ENCODE measurements at places on chromosomes 4 and X. TPM values are rescaled to one million over a fixed set of nuclear protein-coding genes. Genes with fewer than 3 reads are reported as not detected.

DNA sequence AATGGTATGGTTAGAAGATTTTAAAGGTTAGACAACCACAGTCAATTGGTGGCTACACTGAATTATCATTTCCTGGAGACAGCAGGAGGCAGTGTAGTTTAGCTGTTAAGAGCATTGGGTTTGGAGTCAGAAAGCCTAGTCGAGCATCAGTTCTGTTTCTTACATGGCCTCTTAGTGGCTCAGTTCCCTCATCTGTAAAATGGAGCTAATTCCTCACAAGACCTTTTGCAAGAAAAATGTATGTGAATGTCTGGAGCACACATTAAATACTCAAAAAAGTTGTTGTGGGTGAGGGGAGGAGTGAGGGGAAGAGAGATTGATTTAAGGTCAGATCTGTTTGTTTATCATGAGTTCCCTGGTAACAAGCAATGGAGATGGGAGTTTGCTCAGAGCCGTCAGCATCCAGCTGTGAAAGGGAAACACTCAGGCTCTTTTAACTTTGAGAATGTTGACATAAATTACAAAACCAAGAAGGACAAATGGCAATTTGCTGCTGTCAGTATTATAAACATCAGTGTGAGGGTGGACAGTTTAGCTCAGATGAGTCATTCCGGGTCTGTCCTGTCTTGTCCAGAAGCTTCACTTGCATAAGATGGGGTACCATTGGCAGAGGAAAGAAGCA lies 98.2 kb upstream of the PGRMC2 start:
- DNase-seq: no peak

- DNase-seq: no peak
Measured at GRCh38 chr4:71584585-71584984, 199.3 kb downstream of the GC start.

Gene AMBN
- polyA plus RNA-seq: not detected

- DNase-seq: no peak
Measured at GRCh38 chr4:19850909-19851308, 400.8 kb upstream of the SLIT2 start.

GRCh38 chrX:110081740-110082139 lies 78.8 kb downstream of the TMEM164 start:
- peak; percentile 54 for DNase-seq

Gene EREG
- polyA plus RNA-seq: 3.9 TPM

GRCh38 chr4:127505203-127505602 lies 127.6 kb upstream of the INTU start:
- DNase-seq: no peak

DNA sequence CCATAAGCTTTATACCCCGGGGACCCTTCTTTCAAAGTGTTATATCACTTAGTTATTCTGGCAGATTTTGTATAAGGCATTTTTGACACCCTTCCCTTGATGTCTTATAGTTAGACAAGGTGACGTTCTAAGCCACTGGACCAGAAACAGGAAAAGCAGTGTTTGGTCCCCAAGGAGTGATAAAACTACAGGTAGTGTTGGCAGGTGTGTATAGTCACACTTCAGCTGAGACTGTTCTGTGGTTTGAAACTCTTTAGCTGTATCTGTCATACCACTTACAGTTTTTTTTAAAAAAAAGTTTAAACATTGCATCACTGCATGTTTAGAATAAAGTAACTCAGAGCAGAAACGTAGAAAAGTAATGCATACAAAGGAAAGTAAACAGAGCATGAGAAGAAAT lies 48.5 kb downstream of the TLL1 start:
- no peak for DNase-seq

DNA sequence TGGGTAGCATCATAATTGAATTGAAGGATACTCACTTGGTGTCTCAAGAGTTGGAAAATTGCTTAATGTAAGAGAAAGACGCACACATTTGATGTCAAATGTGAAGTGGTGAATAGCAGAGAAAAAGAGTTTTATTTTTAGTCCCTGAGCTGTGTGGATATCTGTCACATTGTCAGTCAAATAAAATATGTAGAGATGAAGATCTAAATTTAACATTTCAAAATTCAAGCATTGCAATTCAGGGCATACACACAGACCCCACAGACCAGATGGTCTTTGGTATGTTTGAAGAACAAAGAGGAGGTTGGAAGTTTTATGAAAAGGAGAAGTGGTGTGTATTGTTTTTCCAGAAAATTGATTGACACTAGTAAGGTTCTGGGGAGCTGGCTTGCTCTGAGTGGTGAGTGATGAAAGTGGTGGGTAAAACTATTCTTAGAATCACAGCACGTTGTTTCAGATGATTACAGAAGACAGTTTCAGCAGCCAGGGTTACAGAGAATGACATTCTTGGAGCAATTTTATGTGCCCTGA lies 44.9 kb upstream of the BBS12 start:
- DNase-seq: no peak

DNA sequence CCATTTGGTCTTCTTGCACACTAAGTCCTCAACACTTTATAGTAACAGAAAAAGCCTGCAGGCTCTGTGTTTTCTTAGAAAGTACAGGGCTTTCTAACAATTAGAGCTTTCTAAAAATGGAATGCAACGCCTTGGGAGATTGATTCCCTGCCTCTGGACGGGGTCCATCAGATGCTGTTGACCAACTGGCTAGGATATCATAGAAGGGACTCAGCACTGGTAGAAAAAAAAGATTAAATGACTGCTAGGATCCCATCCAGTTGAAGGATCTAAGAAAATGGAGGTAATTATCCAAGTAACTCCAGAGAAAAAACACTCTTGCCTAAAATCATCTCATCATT lies 39.5 kb downstream of the USP46 start:
- no peak for DNase-seq

- no peak for DNase-seq
Measured at GRCh38 chrX:153933748-153934147, 1.1 kb downstream of the NAA10 start.

Gene SMIM10
- 17.9 TPM for polyA plus RNA-seq

All from ovary (tissue), 10 donors.